Dorsolateral prefrontal cortex (tissue), 122 donors: ENCODE measurements at places on chromosomes 1 and 21. TPM values are rescaled to one million over a fixed set of nuclear protein-coding genes. Genes with fewer than 3 reads are reported as not detected.

GRCh38 chr1:53683986-53684740, 54.8 kb downstream of the GLIS1 start:
- DNase-seq: no peak

DNA sequence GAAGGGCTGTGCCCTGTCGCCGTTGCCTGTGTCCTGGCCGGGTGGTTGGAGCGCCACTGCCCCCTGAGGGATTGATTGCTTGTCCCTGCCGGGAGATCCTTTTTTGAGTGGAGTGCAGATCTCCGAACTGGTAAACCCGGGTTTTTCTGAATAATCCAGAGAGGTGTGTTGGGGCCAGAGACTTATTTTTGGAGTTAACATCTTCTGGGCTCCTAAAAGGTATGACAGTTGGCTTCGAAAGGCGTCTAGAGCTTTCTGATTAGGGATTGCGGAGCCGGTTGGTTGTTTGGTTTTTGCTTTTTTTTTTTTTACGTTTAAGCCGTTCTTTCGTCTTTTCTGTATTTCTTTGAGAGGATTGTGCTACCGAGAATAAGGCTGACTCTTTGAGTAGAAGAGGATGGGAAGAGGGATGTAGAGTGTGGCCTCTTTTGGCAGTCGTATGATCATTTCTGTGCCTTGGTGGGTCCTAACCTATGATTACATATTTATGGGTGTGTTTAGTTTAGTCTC, 756 bp downstream of the RLF start:
- no peak for DNase-seq

The KRTAP21-2 gene
- not detected for total RNA-seq

The BSND gene
- 0.27 TPM for total RNA-seq

- no peak for DNase-seq
These were observed 30.1 kb downstream of the OLFML2B start for GRCh38 chr1:161993576-161993975.

GRCh38 chr1:67217417-67217816, 51.2 kb downstream of the IL23R start:
- DNase-seq: no peak

DNA sequence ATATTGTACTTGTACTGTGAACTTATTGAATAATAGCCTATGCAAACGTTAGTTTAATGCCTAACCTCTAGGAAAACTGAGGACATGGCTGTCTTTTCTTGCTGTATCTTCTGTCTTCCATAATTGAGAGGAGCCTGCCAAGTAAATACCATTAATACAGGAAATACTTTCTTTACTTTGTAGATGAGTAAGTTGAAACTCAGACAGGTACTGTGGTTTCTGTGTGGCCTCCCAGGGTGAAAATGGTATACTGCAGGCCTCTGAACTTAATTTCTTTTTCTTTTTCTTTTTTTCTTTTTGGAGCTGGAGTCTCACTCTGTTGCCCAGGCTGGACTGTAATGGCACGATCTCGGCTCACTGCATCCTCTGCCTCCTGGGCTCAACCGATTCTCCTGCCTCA, 208.8 kb upstream of the ADGRL4 start:
- DNase-seq: no peak

The UBXN11 gene
- total RNA-seq: 32.7 TPM

GRCh38 chr1:30877205-30877912, 31.2 kb downstream of the SDC3 start:
- DNase-seq: no peak

The DCDC2B gene
- total RNA-seq: not detected

- DNase-seq: no peak
These were observed 131.9 kb downstream of the CYYR1 start for GRCh38 chr21:26441149-26441548.

DNA sequence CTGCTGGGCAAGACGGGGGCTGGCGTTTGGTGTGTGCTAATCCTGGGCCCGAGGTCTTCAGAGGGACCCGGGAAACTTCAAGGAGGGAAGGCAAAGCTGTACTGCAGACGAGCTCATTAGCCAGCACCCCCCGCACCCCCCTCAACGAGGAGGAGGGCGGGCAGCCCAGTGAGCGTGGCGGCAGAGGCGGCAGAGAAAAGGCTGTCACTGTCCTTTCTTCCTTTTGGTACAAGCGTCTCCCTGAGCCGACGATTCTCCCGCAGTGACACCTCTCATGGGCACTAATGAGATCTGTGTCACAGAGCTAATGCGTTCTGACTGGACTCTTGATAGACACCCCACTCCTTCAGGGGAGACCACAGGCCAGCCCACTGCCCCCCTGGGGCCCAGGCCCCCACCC, 29.5 kb downstream of the DMAP1 start:
- no peak for DNase-seq

DNA sequence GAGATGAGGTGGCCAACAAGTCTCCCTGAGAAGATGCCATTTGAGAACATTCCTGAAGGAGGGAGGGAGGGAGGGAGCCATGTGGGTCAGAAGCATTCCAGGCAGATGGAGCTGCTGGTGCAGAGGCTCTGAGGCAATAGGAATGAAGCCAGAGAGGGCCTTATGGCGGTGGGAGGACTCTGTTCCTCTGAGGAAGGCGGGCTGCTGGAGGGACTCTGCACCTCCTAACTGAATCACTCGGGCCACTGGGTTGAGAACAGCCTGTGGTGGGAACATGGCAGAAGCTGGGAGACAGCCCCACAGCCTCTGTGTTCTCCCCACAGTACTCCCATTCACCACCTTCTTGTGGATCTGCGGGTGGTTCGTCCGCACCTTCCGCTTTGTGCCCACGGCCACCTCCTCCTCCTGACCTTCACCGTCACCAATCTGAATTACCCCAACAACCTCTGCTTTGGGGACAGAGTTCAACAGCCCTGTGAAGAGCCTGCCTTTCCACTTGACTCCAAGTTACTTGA, 2.4 kb upstream of the TMEM125 start:
- DNase-seq: peak; percentile 13
